NCI-H774 (cell line): ENCODE measurements at places on chromosomes 13 and 19.

- no peak for DNase-seq
Measured at GRCh38 chr13:105266615-105267014, 1268.8 kb downstream of the EFNB2 start.

- no peak for DNase-seq
Measured at GRCh38 chr13:102900193-102900608, 54.4 kb downstream of the ERCC5 start.

DNA sequence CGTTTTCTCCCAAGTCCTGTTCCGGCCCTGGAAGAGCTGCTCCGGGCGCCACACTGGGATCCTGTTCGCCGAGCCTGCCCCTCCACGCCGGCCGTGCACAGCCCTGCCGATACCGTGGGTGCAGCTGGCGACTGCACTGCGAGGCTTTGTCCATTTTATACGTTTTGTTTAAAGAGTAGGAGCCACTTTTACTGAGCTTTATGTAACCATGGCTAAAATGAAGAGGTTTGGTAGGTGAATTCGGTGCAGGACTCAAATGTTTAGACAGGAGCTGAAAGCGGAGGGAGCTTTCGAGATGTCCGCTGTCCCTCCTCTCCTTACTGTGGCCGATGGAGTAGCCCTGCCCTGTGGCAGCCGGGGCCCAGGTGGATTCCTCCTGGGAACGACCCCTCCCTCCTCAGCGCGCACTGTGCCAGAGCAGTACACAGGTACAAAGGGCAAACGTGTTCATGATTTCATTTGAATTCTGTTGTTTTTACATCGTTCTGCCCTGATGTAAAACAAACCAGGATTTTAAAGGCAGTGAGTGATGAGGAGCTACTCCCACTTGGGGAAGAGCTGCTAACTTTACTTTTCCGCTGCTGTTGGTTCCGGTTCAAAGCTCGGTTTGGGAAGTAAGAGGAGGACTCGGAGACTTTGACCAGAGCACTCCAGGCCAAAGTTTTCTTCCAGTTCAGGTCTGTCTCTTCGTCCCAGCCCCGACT is 1.7 kb downstream of the COL4A2 start:
- DNase-seq: peak; percentile 25

- DNase-seq: peak; percentile 1
Measured at GRCh38 chr13:49240017-49240416, 7.7 kb upstream of the CDADC1 start.

DNA sequence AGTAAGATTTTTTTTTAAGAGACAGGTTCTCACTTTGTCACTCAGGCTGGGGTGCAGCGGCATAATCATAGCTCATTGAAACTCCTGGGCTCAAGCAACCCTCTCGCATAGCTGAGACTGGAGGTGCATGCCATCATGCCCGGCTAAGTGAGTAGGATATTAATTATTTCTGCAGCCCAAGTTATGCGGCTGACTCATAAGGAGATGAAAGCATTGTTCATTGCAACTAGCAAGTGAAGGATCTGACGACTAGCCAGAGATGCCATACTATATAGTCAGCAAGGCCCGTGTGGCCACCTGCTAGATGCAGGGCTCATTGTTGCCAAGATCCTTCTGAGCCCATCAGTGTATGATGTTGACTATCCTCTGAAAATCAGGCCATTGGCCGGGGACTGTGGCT is 45.2 kb downstream of the ABCC4 start:
- DNase-seq: no peak

DNA sequence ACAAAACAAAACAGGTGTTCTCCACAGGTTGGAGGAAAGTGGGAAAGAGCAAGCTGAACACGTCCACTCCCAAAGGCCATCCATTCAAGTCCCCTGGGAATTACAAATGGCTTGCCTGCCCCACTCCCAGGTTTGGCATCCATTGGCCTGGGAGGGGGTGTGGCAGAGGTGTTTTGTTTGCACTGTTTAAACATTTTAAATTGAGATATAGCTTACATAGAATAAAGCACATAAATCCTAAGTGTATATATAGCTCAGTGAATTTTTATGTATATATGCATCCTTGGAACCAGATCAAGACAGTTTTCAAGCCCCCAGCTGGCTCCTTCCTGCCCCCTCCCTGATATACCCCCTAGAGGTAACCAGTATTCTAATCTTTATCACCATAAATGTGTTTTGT is 12.7 kb downstream of the SLC25A42 start:
- DNase-seq: no peak

DNA sequence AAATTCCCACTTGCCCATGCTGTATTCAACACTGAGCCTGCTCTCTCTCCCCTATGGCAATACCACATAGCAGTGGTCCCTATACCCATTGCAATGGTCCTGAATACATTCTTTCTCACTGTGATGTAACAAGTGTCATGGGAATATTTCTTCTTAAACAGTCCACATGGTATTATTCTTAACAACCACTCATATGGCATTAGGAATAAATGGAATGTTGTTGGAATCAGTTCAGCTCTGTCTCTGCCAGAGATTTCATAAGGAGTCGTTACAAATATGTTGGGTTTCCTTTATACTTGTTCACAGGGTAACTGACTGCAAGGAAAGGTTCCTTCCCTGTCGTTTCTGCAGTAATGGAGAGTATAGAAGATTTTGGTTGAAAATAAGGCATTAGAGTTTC is 128.3 kb upstream of the SPATA13 start:
- no peak for DNase-seq

- peak; percentile 45 for DNase-seq
Measured at GRCh38 chr19:19866611-19867248, 1.0 kb downstream of the ZNF253 start.

GRCh38 chr13:23794267-23795161 is 94.7 kb downstream of the MIPEP start:
- no peak for DNase-seq

DNA sequence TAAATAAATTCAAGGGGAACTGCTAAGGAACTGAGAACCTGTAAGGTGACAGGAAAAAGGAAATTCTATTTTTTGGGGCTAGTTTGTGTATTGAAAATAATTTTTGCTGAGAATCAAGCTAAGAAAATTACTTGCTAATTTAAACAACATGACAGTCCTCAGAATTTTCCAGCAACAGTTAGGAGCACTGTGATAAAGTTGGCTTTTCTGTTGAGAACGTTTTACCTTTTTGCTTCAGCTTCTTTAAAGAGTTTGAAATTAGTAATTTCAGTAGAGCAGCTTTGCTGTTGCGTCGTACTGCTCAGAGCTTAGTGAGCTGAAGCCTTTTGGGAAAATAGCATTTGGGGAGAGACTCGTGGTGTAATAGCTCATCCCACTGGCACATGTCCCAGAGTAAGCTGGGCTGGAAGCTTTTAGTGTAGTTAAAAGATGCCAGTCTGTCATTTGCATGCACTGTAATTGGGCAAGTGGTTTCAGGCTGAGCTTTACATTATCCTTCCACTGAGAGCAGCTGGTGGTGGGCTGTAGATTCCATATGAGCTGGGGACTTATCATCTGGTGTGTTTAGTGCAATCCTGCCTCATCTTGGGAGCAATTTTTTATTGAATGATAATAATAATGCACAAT is 69.8 kb downstream of the LRCH1 start:
- no peak for DNase-seq

GRCh38 chr13:92843549-92843948 is 383.1 kb upstream of the GPC6 start:
- DNase-seq: peak; percentile 42

DNA sequence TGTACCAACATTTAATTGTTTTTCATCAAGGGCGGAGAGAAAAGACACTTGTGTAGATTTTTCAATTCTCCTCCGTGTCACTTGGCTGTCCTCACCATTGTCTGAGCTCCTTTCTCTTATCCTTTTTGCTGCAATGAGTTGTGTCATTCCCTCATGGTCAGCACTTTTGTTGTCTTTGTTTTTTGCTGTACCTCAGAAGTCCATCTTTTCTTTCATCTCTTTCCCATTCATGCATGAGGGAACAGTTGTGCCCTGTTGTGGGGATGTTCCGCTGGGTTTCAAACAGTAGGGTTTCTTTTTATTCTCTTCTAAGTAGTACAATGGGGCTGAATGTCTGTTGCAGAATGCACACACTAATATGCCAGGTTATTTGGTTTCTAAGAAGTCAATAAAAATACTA is 222.6 kb downstream of the TM9SF2 start:
- DNase-seq: no peak

DNA sequence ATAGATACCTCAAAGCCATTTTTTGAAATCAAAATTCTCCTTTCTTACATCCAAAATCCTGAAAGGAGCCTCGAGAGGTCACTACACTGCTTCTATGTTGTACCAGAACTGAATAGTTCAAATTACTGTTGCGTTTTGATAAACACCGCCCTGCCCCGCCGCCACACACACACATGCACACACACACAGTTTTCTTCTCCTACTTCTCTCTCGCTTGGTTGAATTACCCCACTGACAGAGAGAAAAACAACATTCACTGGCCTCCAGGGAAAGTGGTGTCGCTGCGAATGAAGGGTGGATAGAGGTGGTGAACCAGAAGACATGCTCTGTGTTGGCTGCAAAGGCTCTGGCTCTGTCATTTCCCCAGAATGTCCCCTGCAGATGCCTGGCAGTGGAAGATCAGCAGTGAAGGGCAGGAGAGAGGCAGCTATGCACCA is 183.4 kb upstream of the RFC3 start:
- no peak for DNase-seq

GRCh38 chr19:38538386-38538785 is 79.4 kb downstream of the MAP4K1 start:
- DNase-seq: no peak

DNA sequence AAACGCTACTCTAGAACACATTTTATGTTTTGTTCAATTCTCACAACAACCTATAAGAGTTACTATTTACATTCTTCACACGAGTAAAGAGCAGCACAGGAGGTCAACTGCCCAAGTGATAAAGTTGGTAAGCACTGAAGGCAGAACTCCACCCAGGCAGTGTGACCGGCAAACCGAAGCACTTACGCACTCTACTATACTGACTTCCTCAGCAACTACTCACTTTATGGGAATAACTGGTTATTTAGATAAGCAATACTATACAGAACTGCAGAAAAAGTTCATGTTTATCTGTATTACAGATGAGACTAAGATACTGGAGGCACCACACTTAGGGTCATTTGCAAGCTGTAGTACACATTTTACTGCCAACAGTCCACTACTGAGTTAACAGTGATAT is 28.8 kb downstream of the FOXO1 start:
- no peak for DNase-seq

DNA sequence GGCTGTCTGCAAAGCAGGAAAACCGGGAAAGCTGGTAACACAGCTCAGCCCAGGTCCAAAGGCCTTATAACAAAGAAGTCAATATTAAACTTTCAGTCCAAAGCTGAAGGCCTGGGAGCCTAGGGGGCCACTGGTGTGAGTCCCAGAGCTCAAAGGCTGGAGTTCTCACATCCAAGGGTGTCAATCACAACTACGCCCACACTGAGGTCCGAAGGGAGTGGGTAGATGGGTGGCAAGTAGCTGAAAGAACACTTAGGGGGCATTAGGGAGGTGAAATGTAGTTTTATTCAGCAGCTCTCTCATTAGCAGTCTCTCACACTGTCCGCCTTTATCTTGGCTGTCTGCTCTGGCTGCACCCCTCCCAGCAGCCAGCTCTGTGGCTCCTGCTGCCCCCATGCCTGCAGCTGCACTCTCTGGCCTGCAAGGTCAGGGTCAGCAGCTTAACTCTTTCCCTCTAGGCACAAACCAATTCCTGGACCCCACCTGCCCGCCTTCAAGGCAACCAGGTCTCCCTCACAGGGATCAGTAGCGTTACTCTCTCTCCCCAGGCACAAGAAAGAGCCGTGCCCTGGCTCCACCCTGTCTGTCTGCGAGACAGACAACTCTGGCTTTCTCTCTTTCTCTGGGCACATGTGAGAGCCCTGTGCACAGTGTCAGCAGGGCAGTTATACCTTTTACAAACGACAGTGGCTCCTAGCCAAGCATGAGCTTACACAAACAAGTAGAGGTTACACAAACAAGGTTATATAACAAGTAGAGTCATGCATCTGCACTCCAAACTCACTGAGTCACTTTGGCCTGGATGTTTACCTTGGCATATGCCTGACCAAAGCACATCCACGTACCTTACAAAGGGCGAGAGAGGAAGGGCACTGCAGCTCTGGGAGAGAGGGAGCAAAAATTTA is 249.4 kb upstream of the PCDH20 start:
- peak; percentile 23 for DNase-seq

- DNase-seq: no peak
Measured at GRCh38 chr13:103062079-103062478, 4.1 kb downstream of the SLC10A2 start.
